ENCODE measurements at places on chromosomes 5 and 9.

- no peak for DNase-seq
Measured at GRCh38 chr9:97570899-97571298, 62.3 kb downstream of the TSTD2 start.

- DNase-seq: no peak
Measured at GRCh38 chr5:141100243-141100805, at the start of gene PCDHB3. Gene PCDHB3, plus strand, starts transcription at chr5:141100473. Its CDS starts 177 bp downstream, at chr5:141100650.

DNA sequence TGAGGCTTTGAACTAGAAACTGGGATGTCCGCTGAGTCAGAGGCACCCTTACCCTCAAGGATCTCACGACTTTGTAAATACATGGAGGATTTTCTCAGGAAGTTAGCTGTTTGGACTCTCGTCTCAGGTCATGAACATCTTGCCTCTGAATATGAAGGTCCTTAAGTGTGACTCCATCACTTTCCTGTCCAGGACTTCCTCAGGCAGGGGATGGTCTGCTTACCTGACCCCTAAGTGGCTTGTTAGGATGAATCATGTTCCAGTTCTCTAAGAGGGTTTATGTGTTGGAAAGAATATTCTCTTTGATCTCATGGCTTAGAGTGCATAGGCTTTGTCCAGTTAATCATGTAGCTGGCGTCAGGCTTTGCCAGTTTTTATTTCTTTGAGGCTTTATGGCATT is 511.7 kb upstream of the KLF4 start:
- DNase-seq: no peak

DNA sequence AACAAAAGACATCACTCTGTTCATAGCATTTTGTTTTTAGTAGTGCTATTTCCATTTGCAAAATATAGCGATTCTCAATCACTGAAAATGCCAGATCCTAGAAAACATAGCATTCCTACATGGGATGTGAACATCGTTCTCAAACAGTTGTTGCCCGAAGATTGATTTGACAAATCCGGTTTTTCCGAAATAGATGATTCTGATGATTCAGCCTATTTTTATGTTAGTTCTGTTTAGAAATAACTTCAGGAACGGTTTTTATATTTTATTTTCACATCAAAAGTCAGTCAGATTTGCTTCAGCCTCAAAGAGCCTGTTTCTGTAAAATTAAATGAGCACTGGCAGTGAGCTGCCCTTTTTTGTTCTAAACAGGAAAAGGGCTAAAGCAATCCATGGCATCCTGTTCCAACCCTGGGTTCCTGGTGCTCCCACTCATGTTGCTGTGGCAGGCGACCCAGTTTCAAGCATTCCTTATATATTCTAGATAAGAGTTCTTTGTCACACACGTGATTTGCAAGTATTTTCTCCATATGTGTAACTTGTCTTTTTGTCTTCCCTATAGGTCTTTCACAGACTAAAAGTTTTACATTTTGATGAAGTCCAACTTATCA is 14.2 kb upstream of the PSIP1 start:
- no peak for DNase-seq

- DNase-seq: no peak
Measured at GRCh38 chr5:21603796-21604195, 1249.3 kb downstream of the CDH12 start.

GRCh38 chr5:159730285-159730684 is 186.0 kb upstream of the ADRA1B start:
- DNase-seq: no peak

- no peak for DNase-seq
Measured at GRCh38 chr5:135691044-135691443, 112.3 kb upstream of the CXCL14 start.

DNA sequence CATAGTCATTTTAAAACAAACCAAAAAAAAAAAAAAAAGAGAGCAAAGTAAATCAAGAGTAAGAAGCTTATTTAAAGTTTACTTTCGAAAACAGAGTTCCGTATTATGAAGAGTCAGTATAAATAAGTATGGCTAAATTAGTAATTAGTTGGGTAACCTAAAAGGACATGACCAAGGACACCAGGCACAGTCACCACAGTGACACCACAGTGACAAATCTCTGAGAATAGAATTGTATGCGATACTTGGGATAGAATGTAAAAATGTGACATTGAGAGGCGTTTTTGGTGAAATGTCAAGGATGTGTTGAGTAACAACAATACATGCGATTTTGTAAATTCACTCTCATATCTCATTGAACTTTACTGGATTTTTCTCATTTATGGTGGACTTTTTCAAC is 150.9 kb upstream of the SPEF2 start:
- no peak for DNase-seq

DNA sequence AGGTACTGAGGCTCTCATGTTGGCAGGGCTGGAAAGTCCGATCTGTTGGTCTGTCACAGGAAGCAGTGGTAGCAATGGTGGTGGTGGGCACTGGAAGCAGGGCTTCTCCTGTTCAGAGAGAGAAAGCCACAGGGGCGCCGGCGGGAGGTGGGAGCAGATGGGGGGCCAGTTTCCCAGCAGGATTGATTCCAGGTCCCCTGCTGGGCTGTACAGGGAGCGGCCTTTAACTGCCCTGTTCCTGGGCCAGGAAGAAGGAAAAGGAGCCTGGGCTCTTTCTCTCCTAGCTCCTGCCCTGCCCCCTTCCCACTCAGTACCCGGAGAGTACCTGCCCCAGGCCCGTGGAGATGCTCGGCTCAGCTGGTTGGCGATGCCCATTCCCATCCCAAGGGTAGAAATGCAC is 2.6 kb upstream of the DAB2IP start:
- no peak for DNase-seq

GRCh38 chr9:109063760-109064159 is 50.5 kb upstream of the CTNNAL1 start:
- DNase-seq: no peak

GRCh38 chr9:111897601-111898137 is 1.1 kb downstream of the UGCG start:
- DNase-seq: no peak

Data from stimulated activated CD4-positive, alpha-beta T cell treated with anti-CD3 and anti-CD28 coated beads, Interleukin-1b, Interleukin-23, amount 100 ng/mL, for 1 hour (primary cell).